AG04450 (cell line): ENCODE measurements at places on chromosomes 11 and 22. TPM values are rescaled to one million over a fixed set of nuclear protein-coding genes. Genes with fewer than 3 reads are reported as not detected.

Gene TPP1
- polyA plus RNA-seq, result 128 and 152 TPM in 2 replicates

- DNase-seq, result peak; percentile 84
Observed at GRCh38 chr22:40310081-40310767, 36.1 kb upstream of the ADSL start.

GRCh38 chr22:40055143-40055883 lies 60.6 kb downstream of the FAM83F start:
- DNase-seq, result no peak

GRCh38 chr11:1702506-1702905 lies 5.5 kb downstream of the KRTAP5-6 start:
- no peak for DNase-seq

Gene MORC2
- 16.3 and 25.9 TPM in 2 replicates for polyA plus RNA-seq

Gene IFITM10
- 0.04 TPM in 1 of 2 replicates, not detected in the other for polyA plus RNA-seq

DNA sequence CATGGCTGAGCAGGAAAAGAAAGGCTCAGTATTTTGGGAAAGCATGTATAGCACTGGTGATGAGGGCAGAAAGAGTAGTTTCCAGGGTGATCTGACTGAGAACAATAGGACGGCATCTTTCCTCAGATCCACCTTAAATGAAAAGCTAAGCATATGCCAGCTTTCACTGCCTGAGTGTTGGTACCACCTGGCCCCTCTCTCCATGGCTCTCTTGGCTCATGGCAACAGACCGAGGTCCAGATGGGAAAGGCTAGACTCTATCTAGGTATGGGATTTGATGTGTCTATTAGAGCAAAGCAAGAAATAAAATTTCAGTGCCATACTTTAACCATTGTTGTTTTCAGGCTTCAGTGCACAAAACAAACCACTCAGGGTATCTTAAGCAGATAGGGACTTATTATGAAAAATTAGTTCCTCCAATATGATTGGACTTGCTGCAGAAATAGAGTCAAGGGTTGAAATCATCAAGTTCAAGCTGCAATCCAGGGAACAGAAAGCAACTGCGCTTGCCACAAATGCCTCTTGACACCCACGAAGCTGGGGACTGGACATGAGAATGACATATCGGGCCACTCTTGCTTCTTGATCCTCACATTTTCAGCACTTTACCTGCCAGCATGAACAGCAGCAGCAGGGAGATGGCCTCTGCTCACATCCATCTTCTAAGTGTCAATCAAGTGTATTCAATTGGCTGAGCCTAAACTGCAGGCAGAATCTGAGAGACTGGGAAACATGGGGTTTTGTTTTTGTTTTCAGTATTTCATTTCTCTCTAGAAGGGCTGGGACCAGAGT lies 64.0 kb upstream of the SNX19 start:
- DNase-seq, result no peak

DNA sequence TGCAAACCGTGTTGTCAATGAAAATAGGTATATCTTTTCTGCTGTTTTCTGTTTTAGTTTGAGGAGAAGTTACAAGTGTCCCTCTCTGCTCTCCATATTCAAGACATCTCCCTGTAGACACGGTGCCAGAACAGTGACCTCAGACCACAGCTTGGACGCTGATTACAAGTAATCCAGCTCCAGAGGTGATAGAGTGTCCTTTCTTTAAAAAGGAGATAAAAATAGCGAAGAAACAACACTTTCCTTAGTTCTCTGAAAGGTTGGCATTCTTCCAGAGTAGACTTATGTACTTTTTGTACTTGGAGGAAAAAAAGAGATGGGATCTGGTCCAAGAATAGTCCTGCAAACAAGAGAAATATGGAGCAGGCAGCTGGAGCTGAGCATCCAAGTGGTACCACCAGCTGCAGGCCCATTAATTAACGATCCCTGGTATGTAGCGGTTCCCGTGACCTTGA lies 43.0 kb upstream of the WT1 start:
- no peak for DNase-seq

DNA sequence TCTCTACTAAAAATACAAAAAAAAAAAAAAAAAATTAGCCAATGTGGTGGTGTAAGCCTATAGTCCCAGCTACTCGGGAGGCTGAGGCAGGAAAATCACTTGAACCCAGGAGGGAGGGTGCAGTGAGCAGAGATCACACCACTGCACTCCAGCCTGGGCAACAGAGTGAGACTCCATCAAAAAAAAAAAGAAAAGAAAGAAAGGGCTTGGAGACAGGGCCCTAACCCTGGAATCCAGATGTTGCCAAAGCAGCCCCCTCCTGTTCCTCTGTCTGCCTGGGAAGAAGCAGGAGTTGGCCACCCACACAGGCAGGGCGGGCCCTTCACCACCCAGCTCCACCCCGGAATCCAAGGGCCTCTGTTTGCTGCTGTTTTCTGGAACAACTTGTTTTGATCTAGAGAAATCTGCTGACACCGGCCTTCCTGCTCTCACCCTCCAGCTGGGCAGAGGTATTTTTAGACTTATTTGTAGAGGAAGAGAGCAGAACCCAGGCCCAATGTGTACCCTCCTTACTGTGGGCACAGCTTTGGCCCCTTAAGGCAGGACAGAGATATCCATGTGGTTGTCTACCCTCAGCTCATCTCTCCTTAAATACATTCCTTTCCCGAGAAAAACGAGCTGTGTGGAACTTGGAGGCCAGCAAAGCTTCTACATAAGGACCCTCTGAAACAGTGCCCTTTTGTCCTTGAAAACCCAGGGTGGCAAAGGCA lies 2.7 kb upstream of the NEAT1 start:
- no peak for DNase-seq

GRCh38 chr11:32396991-32397390 lies 38.3 kb downstream of the WT1 start:
- DNase-seq, result no peak

GRCh38 chr11:47485107-47485506 lies 36.2 kb upstream of the RAPSN start:
- DNase-seq, result no peak

- DNase-seq, result no peak
Observed at GRCh38 chr11:120139316-120140069, 1.6 kb upstream of the TRIM29 start.

GRCh38 chr11:116772443-116773202 lies at the start of gene BUD13:
TSS of gene BUD13 (minus strand) at chr11:116772987. CDS start at chr11:116772964, 23 bp downstream.
- peak; percentile 37 for DNase-seq

- no peak for DNase-seq
Observed at GRCh38 chr22:37560608-37561211, 430 bp downstream of the CDC42EP1 start.

Gene FIBIN
- polyA plus RNA-seq, result 44.4 and 49.0 TPM in 2 replicates

GRCh38 chr11:76984743-76985142 lies 49.5 kb upstream of the B3GNT6 start:
- no peak for DNase-seq

Gene HTR3B
- not detected in 2 replicates for polyA plus RNA-seq

DNA sequence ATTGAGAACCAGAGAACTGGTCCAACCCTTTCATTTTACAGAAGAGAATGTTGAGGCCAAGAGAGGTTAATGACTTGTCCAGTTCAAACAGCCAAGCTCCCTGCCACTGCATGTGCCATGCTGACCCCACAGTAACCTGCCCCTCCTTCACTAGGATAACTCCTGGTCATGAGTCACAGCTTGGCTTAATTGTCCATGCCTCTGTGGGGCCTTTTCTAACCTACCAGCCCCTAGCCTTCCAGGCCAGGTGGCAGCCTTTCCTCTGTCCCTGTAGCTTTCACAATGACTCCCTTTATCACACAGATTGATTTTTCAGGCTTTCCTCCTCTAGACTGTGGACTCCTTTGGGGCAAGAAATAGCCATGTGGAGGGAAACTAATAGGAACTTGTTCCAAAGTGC lies 97.2 kb downstream of the PIWIL4 start:
- DNase-seq, result no peak
